ENCODE measurements at places on chromosomes 11 and 22. TPM values are rescaled to one million over a fixed set of nuclear protein-coding genes. Genes with fewer than 3 reads are reported as not detected.

CCT8L2 gene
- not detected for total RNA-seq

SAA2 gene
- not detected for total RNA-seq

OR5M10 gene
- not detected for total RNA-seq

OR8H2 gene
- not detected for total RNA-seq

PGA3 gene
- not detected for total RNA-seq

OR8A1 gene
- not detected for total RNA-seq

RFPL2 gene
- not detected for total RNA-seq

PRODH gene
- total RNA-seq, result not detected

FGF19 gene
- not detected for total RNA-seq

DKK3 gene
- total RNA-seq, result 581 TPM

NELL1 gene
- not detected for total RNA-seq

C11orf97 gene
- not detected for total RNA-seq

MB gene
- not detected for total RNA-seq

OR4C5 gene
- not detected for total RNA-seq

JAML gene
- total RNA-seq, result under 0.01 TPM

HORMAD2 gene
- not detected for total RNA-seq

OLFML1 gene
- total RNA-seq, result 0.25 TPM

CD3E gene
- not detected for total RNA-seq

NNMT gene
- total RNA-seq, result 133 TPM

MFRP gene
- total RNA-seq, result not detected

All from dermis microvascular lymphatic vessel endothelial cell (primary cell).